ENCODE measurements at places on chromosomes 4 and X.

DNA sequence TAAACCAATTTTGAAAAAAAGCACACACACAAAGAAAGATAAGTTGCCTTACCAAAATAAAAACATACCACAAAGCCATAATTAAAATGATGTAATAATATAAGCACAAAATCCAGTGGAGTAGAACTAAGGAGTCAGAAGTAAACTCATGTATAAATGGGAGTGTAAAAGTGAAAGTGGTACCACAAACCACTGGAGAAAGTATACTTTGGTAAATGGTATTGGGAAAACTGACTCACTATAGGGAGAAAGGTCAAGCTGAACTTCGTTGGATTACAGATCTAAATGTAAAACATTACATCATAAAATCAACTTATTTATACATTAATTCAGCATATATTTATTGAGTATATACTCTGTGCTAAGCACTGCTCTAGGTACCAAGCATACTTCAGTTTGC, 46.3 kb upstream of the HHIP start:
- peak; percentile 37 for DNase-seq

DNA sequence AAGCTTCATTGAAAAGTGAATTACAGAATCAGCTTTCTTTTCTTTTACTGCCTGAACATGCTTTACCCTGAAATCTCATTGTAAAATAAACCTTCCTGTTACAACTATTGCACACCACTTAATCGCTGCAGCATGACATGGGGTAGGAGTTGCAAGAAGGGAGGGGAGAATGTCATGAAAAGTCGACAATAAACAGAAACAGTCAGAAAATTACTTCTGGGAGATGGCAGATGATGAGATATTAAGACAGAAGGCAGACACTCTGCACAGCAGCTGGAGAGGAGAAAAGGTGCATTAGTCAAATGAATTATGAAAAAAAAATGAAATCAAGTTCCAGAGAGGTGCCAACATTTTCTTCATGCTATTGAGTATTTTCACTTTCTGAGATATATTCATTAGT, 287.7 kb downstream of the PCDH7 start:
- no peak for DNase-seq

- DNase-seq = no peak
Observed at GRCh38 chr4:18405054-18405453, 383.5 kb upstream of the LCORL start.

DNA sequence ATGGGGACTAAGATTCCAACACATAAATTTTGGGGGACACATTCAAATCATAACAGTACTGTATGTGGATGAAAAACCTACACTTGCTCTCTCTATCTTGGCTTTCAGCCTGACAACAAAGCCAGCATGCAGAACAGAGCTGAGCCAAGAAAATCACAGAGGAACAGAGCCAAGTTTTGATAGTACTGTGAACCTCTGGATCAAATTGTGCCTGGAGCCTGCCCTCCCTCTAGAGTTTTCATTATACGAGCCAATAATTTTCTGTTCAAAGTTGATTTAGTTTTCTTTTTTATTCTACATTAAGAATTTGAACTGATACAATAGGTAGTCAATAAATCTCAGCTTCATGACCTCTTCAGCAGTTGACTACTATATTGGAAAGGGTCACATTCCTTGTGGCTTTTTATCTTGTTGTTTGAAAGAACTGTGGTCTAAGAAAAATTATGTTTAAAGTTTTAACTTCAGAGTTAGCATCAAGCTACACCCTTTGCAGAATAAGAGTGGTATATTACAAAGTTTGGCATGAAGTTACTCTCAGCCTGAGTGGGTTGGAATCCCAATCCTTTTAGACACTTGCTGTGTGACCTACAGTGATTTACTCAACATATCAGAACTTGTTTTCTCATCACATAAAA, 31.1 kb downstream of the GRID2 start:
- DNase-seq = peak; percentile 69

DNA sequence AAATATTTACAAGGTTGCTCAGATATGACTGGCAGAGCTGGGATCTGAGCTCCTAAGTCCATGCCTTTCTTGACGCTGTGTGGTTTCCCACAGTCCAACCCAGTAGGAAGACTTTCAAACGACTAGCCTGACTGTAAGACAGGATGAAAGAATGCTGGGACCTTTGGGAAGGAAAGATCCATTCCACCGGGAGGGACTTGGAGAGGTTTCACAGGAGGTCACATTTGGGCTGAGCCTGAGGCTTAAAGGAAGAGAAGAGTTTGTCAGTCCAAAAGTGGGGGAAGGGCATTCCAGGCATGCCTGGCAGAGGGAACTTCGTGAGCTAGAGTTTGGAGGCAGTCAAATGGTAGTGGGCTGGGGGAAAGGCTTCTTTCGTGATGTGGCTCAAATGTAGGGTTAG, 1.5 kb downstream of the STARD8 start:
- DNase-seq = no peak

DNA sequence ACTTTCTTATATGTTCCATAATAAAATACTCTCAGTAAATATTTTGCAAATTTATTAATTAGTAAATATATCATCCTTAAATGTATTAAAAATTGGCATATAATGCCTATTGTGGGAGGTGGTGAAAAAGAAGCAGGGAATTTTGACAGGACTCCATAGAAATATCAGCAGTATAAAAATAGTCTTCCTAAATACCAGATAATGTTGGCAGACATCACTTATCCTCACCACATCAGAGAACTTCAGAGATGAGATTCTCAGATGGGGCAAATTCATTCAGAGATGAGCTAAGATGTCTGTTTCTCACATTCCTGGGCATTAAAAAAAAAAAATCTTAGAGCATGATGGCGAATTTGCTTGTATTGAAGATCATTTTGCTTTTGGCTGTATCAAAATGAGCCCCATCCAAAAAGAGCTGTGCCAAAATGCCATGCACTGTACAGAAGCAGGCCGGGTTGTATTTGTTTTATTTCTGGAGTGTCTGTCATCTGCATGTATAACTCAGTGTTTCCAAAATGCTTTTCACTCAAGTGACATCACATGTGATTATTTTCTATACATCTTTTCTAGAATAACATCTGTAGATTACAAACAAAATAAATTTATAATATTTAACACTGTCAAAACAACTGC, 41.7 kb downstream of the ATP8A1 start:
- no peak for DNase-seq

- peak; percentile 21 for DNase-seq
Observed at GRCh38 chr4:8340781-8341241, 71.3 kb downstream of the HTRA3 start.

DNA sequence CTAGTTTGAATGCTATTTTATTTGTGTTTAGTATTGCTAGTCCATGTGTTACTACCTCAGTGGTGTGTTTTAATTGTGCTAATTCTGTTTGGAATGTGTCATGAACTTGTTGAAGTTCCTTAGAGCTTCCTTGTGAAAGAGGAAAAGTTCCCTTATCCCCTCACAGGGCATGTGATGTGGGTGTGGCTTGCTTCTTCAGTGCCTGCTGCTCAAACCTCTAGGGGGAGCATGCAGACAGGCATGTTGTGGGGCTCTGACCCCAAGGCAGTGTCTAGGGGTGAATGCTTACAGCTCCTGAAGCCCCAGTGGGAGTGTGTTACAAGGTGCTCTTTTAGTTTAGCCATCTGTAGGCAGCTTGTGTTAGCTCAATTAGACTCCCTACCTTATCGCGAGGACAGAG, 86.5 kb downstream of the MAGED4 start:
- DNase-seq = peak; percentile 3

DNA sequence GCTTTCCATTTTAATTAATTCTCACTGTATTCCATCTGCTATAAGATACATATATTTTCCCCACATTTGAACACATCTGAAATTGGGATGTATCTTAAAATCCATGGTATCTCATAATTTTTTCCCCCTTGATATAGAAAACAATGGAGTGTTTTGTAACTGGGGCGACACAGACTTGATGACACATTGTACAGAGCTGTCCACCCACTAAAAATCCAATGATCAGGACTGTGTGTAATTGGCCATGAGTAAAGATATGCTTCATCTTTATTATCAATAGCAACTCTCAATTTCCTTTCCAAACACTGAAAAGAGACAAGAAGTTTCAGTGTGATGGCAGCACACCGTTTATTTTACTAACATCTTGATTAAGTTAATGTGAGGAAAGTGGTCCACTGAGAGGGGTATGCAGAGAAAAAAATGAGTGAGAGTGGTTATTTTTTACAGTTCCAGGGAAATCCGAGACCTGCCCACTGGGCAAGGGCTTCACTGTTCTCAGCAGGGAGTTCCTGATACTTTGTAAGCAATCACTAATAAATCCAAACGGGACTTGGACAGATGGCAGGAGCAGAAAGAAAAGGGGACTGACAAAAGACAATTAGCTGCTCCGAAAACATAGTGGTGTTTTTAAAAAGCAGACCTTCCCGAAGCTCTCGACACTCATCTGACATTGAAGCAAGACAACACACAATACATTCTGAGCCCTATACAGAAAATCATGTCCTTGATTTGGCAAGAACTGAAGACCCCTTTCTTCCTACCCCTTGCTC, 149.4 kb downstream of the TSPAN5 start:
- DNase-seq = peak; percentile 48

GRCh38 chr4:36399762-36400353, 118.4 kb downstream of the DTHD1 start:
- DNase-seq = peak; percentile 6

DNA sequence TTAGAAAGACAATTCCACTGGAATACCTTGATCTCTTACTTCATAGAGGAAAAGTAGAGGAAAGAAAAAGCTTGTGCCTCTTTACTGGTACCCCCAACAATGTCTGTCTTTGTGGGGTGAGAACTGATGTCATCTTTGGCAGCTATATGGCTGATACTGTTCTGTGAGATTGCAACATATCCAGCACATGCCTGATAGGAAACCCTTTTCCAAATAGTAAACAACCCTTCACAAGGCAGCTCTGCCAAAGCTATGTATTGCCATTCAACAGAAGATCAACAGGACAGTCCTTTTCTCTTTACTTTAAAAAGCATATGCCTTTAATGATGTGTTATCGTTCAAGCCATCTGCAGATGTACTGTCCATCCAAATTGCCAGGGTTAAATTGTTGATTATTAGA, 105.9 kb downstream of the IL1RAPL1 start:
- DNase-seq = peak; percentile 2

DNA sequence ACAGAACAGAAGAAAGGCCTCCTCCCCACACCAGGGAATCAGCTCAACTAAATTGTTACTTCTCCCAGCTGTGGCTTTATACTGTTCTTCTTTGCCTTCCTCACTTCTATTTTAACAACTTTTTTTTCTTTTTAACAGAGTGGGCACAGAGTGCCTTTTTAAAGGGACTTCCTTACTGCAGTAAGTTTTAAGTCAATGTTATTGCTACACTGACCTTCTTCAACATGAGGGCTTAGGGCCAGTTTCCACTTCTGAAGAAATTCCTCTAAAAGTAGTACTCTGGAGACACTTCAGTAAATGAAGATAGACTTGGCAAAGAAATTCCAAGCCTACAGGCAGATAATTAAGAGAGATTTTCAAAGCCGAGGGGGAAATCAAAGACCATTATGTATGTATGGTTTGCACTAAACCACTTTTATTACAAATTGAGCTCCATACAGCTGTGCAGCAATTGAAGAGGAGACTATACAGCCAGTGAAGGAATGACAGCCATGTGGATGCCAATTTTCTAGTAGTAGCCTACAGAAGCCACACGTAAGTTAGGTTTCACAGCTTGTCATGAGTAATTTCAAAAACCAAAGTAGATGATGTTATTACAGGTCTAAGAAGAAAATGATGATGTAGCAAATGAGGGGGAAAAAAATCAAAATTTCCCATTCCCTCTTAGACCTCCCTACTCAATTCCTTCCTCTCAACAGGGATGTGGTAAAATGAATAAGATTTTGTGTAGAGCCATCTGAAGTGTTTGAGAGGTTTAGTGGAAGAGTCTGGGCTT, 36.9 kb upstream of the RASGEF1B start:
- no peak for DNase-seq

GRCh38 chr4:4572821-4573220, 31.0 kb upstream of the STX18 start:
- DNase-seq = peak; percentile 27

- DNase-seq = no peak
Observed at GRCh38 chrX:78314561-78314960, 12.8 kb downstream of the CYSLTR1 start.

- no peak for DNase-seq
Observed at GRCh38 chrX:132033166-132033565, 10.1 kb downstream of the STK26 start.

DNA sequence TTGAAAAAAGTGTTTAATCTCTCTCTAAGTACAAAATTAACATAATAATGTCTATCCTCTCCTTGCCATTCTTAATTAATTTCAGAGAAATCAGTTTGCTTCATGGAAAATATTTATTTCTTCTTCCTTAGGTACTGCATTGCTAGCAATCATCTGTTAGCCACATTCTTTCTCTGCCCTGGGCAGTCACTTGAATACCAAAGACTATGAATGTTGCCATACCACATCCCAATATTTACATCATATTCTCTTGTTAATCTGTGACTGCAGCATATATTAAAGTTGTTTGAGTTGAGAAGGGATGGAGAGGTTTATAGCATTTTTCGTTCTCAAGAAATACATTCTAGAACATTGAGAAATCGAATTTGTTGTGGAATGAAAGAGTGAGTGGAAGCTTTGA, 672.8 kb downstream of the PCDH7 start:
- peak; percentile 9 for DNase-seq

DNA sequence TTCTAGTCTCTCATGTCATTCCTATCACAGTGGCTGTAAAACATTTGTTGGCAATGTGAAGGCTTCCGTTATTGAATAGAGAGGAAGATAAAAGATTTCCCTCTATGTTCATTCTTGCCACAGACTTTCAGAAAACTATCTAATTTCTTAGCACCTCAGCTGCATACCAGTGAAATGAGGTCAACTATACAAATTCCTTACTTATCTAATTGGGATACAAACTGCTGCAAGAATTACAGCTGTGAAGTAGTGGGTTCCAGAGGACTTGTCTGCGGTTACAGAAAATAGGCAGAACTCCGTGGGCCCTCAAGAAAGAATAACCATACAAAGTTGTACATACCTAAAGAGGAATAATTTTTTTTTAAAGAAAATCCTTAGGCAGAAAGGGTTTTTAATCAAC, 175.8 kb downstream of the PPP1R2C start:
- peak; percentile 33 for DNase-seq

- no peak for DNase-seq
Observed at GRCh38 chrX:255923-256331, 25.3 kb upstream of the PLCXD1 start.

- peak; percentile 48 for DNase-seq
Observed at GRCh38 chr4:21656832-21657231, 291.7 kb downstream of the KCNIP4 start.

DNA sequence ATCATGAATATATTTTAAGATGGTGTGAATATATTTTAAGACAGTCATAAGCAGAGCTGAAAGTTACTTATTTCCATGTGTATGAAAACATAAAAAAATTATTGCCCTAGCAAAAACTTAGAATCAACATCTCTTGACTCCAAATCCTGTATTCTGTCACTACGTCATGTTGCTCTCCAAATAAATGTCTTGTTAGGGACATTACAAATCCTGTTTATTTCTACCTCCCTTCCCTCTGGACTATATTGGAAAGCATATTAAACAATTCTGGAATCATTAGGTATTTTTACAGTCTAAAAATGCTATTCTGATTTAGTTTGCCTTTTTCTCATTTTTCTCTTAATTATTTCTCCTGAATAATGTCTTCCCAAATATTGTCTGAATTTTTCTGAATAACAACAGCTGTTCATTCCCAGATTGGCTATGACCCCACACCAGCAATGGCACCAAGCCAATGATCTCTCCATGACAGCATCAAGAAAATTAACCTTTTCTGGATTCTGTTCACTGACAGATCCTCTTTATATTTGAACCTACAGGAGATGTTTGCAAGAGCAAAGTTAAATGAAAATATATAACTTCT, 523.1 kb downstream of the IQCM start:
- DNase-seq = peak; percentile 14

All from fibroblast of lung (primary cell).